ENCODE measurements at places on chromosomes 2 and 18.
A peak's percentile ranks its signal among the peaks of the same experiment; 100 is the strongest.

DNA sequence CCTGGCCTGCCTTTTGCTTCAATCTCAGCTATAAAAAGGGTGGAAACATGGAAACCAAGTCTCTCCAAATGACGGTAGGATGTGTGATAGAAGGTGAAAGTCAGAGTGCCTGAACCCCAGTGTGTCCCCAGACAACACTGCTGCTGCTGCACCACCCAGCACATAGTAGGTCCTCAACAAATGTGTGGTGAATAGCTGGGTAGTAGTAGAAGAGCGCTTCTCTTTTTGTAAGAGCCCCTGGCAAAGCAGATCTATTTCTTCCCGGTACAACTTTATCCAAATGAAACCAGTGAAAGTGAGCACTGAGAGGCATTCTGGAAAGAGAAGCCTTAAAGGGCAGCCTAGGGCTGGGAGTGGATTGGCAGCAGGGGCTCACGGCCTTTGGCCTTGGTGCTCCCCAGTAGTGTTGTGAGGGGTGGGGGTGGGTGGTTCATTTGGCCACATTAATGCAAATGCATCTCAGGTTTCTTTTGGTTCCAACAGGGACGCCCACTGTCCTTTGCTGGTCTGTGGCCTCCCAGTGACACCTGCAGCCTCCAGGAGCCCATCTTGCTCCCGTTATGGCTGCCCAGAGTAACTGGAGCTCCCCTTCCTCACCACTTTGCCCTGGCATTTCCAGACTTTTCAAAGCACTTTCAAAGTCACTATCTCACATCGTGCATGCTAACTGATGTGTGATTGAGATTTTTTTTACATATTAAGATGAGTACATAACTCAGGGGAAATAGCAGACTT is 304.3 kb upstream of the EPAS1 start:
- H3K36me3 ChIP-seq: no peaks in the 10 kb centered on the region
- H3K27ac ChIP-seq: peak overlapping the region; percentile 82
- no peak overlapping the region for H3K4me3 ChIP-seq
- H3K4me1 ChIP-seq: no peaks in the 10 kb centered on the region
- no peak for DNase-seq

DNA sequence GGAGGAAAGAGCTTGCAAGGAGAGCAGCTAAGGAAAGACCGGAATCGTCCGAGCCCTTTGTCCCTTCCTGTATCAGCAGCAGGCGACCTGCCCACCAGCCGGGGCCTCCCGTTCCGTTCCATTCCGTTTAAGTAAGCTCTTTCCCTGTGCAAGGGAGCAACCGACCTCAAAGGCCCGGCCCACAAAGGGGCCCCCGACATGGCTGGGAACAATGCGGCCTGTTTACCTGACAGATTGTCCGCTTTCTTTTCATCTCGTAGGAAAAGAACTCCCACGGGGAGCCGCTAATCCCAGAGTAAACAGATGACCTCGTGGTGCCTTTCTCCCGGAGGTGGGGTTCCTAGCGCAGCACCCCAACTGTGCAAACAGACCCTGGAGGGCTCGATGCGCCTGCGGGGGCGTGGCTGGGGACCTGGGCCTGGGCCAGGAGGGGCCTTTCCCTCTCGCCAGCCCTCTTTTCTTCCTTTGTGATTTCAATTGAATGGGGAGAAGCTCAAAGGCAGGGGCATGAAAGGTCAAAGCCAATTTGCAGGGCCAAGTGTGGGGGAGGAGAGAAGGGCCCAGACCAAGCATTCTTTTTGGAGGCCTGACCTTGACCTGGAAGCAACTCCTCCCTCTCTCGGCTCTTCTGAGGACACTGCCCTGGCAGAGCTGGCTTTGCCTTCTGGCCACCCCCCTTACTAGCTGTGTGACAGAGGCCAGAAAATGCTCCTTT is 120.2 kb downstream of the INHBB start:
- no peak overlapping the region for H3K4me3 ChIP-seq
- H3K4me1 ChIP-seq: no peaks in the 10 kb centered on the region
- H3K27me3 ChIP-seq: no peaks in the 10 kb centered on the region
- no peaks in the 10 kb centered on the region for H3K36me3 ChIP-seq
- DNase-seq: no peak
- no peak overlapping the region for H3K27ac ChIP-seq

GRCh38 chr2:37634914-37635503 is 36.4 kb downstream of the CDC42EP3 start:
- no peak for DNase-seq
- H3K4me1 ChIP-seq: no peaks in the 10 kb centered on the region
- no peaks in the 10 kb centered on the region for H3K27me3 ChIP-seq
- H3K36me3 ChIP-seq: no peaks in the 10 kb centered on the region
- H3K4me3 ChIP-seq: no peak overlapping the region

GRCh38 chr2:64337314-64337713 is 116.6 kb upstream of the LGALSL start:
- no peaks in the 10 kb centered on the region for H3K36me3 ChIP-seq
- no peaks in the 10 kb centered on the region for H3K27me3 ChIP-seq
- no peak overlapping the region for H3K27ac ChIP-seq
- no peak overlapping the region for H3K4me3 ChIP-seq
- no peaks in the 10 kb centered on the region for H3K4me1 ChIP-seq

DNA sequence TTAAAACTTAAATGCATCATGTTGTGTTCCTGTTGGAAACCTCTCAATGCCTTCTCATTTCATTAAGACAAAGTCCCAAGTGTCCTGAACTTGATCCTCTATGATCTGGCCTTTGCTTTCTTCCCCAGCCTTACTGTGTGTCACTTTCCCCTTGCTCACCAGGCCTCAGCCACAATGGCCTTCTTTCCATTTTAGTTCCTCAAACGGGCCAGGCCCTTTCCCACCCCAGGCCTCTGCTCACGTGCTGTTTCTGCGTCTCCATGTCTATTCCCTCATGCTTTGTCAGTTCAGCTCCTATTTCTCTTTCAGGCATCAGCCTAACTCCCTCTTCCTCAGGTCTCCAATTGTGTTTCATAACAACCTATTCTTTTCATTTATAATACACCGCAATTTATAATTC is 19.5 kb downstream of the CXCR4 start:
- no peak overlapping the region for H3K27ac ChIP-seq
- DNase-seq: no peak
- H3K4me3 ChIP-seq: no peak overlapping the region

DNA sequence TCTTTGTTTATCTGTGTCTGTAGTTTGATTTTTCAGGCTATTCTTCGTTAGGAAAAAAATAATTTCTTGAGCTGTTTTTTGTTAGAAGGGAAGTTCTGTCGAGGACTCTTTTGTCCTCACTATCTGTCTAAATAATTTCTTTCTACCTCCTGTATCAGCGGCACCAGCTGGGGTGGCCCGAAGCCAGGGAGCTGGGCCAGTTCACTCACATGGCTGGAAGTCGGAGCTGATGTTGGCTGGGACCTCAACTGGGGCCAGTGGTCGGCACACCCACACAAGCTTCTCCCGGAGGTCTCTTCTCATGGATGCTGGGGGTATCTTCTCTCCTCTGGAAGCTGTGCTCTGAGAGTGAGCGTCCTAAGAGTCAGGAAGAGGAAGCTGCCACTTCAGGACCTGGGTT is 8.0 kb upstream of the PDIA6 start:
- H3K4me1 ChIP-seq: no peaks in the 10 kb centered on the region
- no peaks in the 10 kb centered on the region for H3K27me3 ChIP-seq
- no peak for DNase-seq

DNA sequence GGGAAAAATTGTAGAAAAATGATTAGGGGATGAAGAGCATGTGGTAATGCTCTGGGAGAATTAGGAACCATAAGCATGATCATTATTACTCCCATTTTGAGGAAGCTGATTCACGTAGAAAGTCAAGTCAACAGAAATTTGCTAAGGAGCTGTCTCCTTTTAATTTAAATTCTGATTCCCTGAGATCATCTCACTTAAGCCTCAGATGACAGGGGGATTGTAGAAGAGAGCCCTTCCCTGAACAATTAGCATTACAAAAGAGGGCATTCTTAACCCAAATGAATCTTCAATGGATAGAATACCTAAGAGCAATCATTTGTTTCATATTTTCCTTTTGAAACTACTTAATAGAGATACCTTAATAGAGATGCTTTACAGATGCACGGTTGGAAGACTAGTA is 267.9 kb downstream of the NYAP2 start:
- no peaks in the 10 kb centered on the region for H3K36me3 ChIP-seq
- no peak overlapping the region for H3K27ac ChIP-seq
- DNase-seq: no peak
- no peak overlapping the region for H3K4me3 ChIP-seq

DNA sequence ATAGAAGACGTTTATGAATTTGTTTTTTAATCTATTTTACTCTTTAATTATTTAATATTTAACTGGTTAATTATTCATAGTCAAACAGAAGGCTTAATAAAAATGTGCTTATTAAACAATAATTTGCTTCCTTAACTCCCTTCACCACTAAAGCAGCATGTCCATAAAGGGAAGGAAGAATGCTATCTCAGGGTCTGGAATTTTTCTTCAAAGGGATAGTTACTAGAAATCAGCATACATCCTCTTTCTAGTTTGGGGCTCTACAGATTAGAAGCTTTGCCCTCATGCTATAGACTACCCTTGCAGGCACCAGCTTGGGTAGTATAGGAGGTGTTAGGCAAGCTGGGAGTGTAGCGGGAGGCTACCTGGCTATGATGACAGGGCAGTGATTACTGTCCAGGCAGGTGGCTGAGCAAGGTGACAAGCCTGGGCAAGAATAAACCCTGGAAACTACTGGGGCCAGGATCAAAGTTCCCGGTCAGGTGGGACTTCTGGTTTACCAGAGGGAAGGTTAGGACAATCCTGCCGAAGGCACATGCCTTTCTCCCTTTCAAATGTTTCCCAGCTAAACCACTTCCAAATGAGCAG is 276.0 kb upstream of the REV1 start:
- H3K4me3 ChIP-seq: no peak overlapping the region
- H3K4me1 ChIP-seq: no peaks in the 10 kb centered on the region
- no peaks in the 10 kb centered on the region for H3K27me3 ChIP-seq
- no peaks in the 10 kb centered on the region for H3K36me3 ChIP-seq

GRCh38 chr2:174439323-174439722 is 43.8 kb downstream of the SCRN3 start:
- H3K4me1 ChIP-seq: no peaks in the 10 kb centered on the region
- no peaks in the 10 kb centered on the region for H3K36me3 ChIP-seq
- H3K27ac ChIP-seq: no peak overlapping the region
- DNase-seq: no peak
- no peaks in the 10 kb centered on the region for H3K27me3 ChIP-seq
- H3K4me3 ChIP-seq: no peak overlapping the region

DNA sequence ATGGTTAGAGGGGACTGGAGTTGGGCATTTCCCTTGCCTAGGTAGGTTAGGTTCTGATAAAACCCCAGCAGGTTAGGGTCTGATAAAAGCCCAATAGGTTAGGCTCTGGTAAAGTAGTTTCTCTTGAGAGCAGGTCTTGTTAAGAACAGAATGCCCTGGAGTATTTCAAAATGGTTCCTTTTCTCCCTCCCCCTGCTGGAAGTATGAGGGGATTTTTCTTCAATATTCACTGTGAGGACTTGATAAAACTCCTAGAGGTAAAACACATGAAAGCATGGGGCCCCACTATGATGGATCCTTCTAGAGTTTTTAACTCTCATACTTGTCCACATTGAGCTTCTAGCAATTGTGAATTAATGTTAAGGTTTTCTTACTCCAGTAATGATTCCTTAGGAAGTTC is 27.6 kb downstream of the ANKAR start:
- no peaks in the 10 kb centered on the region for H3K4me1 ChIP-seq
- H3K27me3 ChIP-seq: no peaks in the 10 kb centered on the region
- H3K4me3 ChIP-seq: no peak overlapping the region
- DNase-seq: no peak

GRCh38 chr2:166841679-166842078 is 46.6 kb upstream of the XIRP2 start:
- no peak overlapping the region for H3K4me3 ChIP-seq
- H3K27ac ChIP-seq: no peak overlapping the region
- H3K4me1 ChIP-seq: no peaks in the 10 kb centered on the region
- no peak for DNase-seq
- no peaks in the 10 kb centered on the region for H3K27me3 ChIP-seq

DNA sequence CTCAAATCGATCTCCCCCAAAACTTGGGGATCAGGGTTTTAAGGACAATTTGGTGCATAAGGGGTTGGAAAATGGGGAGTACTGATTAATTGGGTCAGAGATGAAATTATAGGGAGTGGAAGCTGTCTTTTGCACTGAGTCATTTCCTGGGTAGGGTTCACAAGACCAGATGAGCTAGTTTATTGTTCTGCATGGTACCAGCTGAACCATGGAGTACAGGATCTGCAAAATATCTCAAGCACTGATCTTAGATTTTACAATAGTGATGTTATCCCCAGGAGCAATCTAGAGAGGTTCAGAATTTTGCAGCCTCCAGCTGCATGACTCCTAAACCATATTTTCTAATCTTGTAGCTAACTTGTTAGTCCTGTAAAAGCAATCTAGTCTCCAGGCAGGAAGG is 73.1 kb downstream of the CPO start:
- no peak for DNase-seq
- H3K27ac ChIP-seq: no peak overlapping the region
- H3K36me3 ChIP-seq: no peaks in the 10 kb centered on the region
- H3K27me3 ChIP-seq: no peaks in the 10 kb centered on the region
- no peaks in the 10 kb centered on the region for H3K4me1 ChIP-seq
- no peak overlapping the region for H3K4me3 ChIP-seq

GRCh38 chr2:173202570-173202969 is 126.9 kb downstream of the MAP3K20 start:
- no peak overlapping the region for H3K4me3 ChIP-seq
- no peaks in the 10 kb centered on the region for H3K27me3 ChIP-seq

- no peak for DNase-seq
- no peak overlapping the region for H3K4me3 ChIP-seq
- H3K27me3 ChIP-seq: no peaks in the 10 kb centered on the region
These were observed 68.6 kb downstream of the GALNT3 start for GRCh38 chr2:165725421-165725820.

DNA sequence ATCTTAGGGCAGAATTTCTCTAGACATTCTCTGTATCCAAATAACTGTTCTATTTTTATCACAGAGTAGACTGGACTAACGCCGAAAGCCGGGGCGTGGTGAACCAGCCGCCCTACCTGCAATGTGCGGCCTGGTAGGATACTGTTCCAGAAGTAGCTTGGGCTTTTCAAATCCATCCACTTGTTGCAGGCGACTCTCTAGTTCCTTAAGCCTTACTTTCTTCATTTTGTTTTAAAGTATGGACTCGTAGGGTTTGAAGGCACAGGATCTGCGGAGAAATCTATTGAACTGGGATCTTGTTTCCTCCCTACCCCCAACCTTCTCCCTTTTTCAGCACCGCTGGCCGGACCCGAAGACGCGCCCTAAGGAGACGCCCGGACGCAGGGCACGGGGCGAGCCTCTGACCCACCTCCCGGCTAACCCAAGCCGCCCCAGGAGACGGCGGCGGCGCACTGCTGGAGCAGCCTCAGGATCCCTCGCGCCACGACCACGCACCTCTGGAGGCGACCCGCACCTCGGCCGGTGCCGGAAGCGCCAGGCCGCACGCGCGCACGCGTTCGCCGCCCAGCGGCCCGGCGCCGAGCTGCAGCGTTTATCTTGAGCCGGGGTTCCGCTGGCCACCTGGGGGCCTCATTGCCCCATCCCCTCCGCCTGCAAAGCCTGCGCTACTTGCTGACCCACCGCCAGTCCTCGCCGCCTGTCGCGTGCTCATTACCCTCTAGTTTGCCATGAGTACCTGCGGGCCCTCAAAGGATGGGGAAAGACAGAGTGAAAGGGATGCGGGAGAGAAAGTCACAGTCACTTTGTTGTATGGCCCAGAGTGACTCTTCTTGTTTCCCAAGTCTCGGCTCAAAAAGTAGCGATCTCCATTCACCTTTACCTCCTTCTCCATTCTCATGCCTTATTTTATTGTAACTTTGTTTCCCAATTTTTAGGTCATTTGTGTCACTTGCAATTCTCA is at the start of gene METTL5:
METTL5 (minus strand) TSS at position 533 of the 961 bp plus-strand sequence; CDS start at position 225, 308 bp downstream.
- peaks cover 12% of the 10 kb centered on the region for H3K4me1 ChIP-seq
- no peaks in the 10 kb centered on the region for H3K27me3 ChIP-seq
- peak within 1 kb of the TSS; percentile 55 for H3K4me3 ChIP-seq
- H3K36me3 ChIP-seq: peaks cover 3% of the 10 kb centered on the region
